Activated naive CD4-positive, alpha-beta T cell treated with anti-CD3 and anti-CD28 coated beads for 36 hours (primary cell): ENCODE measurements at places on chromosomes 2 and 18.

- DNase-seq: no peak
- H3K27ac ChIP-seq: no peak overlapping the region
- no peaks in the 10 kb centered on the region for H3K36me3 ChIP-seq
These were observed 21.3 kb upstream of the CD28 start for GRCh38 chr2:203685081-203685621.

DNA sequence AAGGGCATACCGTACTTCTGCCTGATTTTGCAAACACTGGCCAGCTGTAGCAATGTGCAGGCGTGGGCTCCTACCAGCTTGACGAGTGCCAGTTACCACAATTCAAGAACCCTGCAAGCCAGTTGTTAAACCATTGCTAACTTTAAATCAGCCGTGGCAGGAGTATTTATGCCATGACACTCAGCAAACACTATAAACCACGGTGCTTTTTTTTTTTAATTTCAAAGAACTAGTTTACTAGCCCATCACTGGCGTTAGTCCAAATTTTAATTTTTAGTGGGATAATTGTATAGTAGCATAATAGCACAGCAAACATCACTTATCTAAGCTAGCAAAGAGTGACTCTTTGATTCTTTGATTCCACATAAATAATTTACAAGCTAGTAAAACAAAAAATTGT, 111.1 kb downstream of the COL4A4 start:
- no peak for DNase-seq
- H3K36me3 ChIP-seq: no peaks in the 10 kb centered on the region
- no peak overlapping the region for H3K4me3 ChIP-seq
- no peak overlapping the region for H3K27ac ChIP-seq
- peaks cover 4% of the 10 kb centered on the region for H3K27me3 ChIP-seq

- H3K4me3 ChIP-seq: no peak overlapping the region
- no peak overlapping the region for H3K27ac ChIP-seq
- H3K4me1 ChIP-seq: no peaks in the 10 kb centered on the region
- no peaks in the 10 kb centered on the region for H3K27me3 ChIP-seq
These were observed 304.4 kb downstream of the ZNF407 start for GRCh38 chr18:74902147-74902455.

DNA sequence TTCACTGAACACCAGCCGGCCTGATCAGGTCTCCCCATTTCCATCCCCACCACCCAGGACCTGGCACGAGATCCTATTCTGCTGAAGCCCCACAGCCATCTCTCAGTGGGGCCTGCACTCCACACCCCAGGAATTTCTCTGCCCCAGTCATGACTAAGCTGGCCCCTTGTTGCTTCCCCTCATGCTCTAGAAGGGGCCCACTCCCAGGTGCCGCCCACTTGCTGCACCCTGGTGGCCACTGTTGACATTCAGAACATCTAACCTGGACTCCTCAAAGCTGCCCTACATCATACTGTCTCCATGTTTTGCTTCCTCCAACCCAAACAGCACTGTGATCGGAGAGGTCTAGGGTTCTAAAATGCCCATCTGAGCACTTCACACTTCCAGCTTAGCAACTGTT, 90.7 kb upstream of the KLHL29 start:
- H3K27me3 ChIP-seq: peaks cover 13% of the 10 kb centered on the region
- H3K27ac ChIP-seq: no peak overlapping the region
- no peak for DNase-seq
- no peak overlapping the region for H3K4me3 ChIP-seq

GRCh38 chr2:158270536-158270935, 168.9 kb downstream of the UPP2 start:
- no peak overlapping the region for H3K4me3 ChIP-seq
- no peak overlapping the region for H3K27ac ChIP-seq
- no peak for DNase-seq
- H3K36me3 ChIP-seq: no peaks in the 10 kb centered on the region
- no peaks in the 10 kb centered on the region for H3K4me1 ChIP-seq

GRCh38 chr2:183001948-183002347, 36.3 kb downstream of the NCKAP1 start:
- H3K27me3 ChIP-seq: no peaks in the 10 kb centered on the region
- H3K27ac ChIP-seq: no peak overlapping the region
- DNase-seq: no peak
- peaks cover 14% of the 10 kb centered on the region for H3K36me3 ChIP-seq

DNA sequence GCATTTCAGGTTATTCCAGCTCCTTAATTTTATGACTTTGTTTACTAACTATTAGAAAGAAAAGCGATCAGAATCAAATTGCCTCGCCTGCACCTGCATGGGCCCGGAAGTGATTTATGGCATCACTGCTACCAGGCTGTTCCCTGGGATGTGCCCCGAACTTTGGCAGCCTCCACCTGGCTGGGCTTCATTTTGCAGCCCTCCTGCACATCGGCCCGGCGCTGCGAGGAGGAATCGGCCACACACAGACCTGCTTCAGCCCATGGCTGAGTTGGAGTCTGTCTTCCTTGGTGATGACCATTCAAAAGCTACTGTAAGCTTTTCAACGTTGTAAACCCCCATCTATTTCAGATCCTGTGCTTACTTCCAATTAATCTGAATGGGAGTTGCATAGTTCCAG, 638.0 kb downstream of the RNF144A start:
- no peaks in the 10 kb centered on the region for H3K27me3 ChIP-seq
- DNase-seq: no peak
- no peak overlapping the region for H3K27ac ChIP-seq
- H3K4me3 ChIP-seq: no peak overlapping the region

DNA sequence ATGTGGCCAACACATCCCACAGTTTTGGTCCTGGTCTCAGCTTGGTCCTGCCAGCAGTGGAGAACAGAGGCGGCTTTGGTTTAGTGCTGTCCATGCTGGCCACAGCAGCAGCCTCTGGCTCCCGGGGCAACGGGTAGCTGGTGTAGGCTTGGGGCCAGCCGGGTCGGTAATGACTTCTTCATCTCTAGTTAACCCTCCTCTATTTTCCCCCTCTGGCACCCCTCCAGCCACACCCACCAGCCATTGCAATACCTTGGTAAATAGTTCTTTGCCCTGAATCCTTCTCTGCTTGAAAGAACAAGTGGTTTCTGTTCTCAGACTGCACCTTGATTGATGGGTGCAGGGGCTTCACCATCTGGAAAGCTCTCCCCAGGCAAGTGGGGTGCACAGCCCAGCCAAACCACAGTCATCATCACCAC, 31.7 kb upstream of the ZNF396 start:
- no peaks in the 10 kb centered on the region for H3K27me3 ChIP-seq
- H3K27ac ChIP-seq: no peak overlapping the region
- peaks cover 19% of the 10 kb centered on the region for H3K4me1 ChIP-seq
- DNase-seq: no peak
- no peaks in the 10 kb centered on the region for H3K36me3 ChIP-seq

DNA sequence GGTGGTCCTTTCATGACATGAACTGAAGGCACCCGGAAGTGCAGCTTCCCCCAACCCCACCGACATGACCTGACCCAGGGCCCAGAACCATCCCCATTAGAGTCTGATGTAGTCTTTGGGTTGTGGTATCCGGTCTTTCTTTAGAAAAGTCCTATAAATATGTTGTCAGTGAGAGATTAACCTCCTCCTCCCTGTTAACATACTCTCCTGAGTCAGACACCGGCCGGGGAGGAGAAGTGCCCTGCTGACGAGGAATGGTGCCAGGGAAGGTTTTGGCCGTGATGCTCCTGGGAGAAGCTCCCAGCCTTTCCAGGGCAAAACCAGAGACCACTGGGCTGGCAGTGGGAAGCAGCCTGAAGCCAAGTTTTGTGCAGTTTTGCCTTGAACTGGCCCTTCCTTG, 109.0 kb downstream of the LAMA3 start:
- no peak overlapping the region for H3K4me3 ChIP-seq
- no peak for DNase-seq
- peaks cover 2% of the 10 kb centered on the region for H3K27me3 ChIP-seq
- H3K36me3 ChIP-seq: no peaks in the 10 kb centered on the region

DNA sequence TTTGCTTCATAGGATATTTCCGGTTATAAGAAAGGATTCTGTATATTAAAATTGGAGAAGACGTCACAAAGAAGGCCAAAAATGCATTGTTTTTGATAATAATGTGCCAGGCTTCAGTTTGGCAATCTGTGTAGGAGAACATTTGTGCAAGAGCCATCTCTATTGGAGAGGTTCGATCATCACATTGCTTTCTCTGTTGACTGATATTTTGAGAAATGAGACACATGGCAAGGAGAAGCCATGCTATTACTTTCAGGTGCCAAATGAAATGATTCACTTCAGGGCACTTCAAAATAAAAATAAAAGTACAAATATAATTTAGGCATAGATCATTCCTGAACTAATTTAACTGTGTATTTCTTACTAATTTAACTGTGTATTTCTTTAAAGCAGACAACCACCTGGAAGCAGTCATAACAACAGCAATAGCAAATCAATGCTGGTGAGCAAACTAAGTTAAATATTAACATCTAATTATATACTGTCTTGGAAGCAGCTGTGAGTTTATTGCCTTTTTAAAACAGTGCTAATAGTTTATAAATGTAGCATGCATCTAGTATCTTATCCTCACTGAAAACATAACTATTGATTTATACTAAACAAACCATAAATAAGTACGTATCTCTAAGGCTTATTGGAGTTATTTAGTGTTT, 50.2 kb upstream of the CHST9 start:
- H3K27me3 ChIP-seq: no peaks in the 10 kb centered on the region
- H3K4me1 ChIP-seq: no peaks in the 10 kb centered on the region
- H3K4me3 ChIP-seq: no peak overlapping the region
- H3K27ac ChIP-seq: no peak overlapping the region
- H3K36me3 ChIP-seq: no peaks in the 10 kb centered on the region

GRCh38 chr2:40403233-40403836, 48.6 kb downstream of the SLC8A1 start:
- no peaks in the 10 kb centered on the region for H3K4me1 ChIP-seq
- peaks cover 4% of the 10 kb centered on the region for H3K27me3 ChIP-seq
- H3K4me3 ChIP-seq: no peak overlapping the region

DNA sequence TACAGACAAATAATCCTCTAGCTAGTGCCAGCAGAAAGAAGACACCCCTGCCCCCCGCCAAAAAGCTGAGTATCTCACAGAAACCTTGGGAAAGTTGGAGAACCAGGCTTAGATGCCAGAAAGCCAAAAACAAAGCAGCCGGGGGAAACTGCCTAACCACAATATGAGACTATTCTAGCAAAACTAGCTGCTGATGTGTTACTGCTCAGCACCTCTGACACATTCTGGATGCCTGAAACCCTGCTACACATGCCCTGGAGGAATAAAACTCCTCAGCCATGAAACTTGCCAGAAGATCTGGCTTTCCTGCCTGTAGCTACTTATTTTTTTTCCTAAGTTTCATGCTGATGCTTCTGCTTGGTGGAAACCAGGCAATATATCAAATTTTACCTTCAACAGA, 122.7 kb upstream of the GCFC2 start:
- no peaks in the 10 kb centered on the region for H3K36me3 ChIP-seq
- no peak overlapping the region for H3K27ac ChIP-seq
- DNase-seq: no peak

GRCh38 chr2:8412082-8412481, 269.8 kb upstream of the ID2 start:
- no peak for DNase-seq
- H3K27me3 ChIP-seq: peaks cover 11% of the 10 kb centered on the region
- peaks cover 23% of the 10 kb centered on the region for H3K4me1 ChIP-seq
- no peaks in the 10 kb centered on the region for H3K36me3 ChIP-seq

DNA sequence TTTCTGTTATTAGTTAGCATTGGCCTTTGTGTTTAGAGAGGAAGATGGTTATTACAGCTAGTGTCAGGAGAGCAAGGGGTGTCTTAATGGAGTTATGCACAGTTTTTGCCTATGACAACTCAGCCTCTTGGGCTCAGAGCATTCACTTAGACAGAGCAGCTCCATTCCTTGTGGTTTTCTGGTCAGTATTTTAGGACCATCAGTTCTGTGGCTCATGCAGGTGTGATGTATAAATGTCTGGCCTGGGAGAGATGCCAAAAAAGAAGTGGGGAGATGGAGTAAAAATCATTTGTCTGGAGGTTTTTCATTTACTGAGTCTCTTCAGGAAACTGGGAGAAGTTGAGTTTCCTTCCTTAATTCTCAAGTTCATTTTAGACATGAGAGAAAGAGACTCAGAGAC, 79.7 kb downstream of the PRKCE start:
- no peak overlapping the region for H3K27ac ChIP-seq
- H3K4me1 ChIP-seq: no peaks in the 10 kb centered on the region
- DNase-seq: no peak
- H3K4me3 ChIP-seq: no peak overlapping the region
- peaks cover 1% of the 10 kb centered on the region for H3K36me3 ChIP-seq

GRCh38 chr2:58435246-58435645, 194.1 kb upstream of the FANCL start:
- no peaks in the 10 kb centered on the region for H3K4me1 ChIP-seq
- no peak overlapping the region for H3K27ac ChIP-seq
- no peak for DNase-seq
- H3K4me3 ChIP-seq: no peak overlapping the region

DNA sequence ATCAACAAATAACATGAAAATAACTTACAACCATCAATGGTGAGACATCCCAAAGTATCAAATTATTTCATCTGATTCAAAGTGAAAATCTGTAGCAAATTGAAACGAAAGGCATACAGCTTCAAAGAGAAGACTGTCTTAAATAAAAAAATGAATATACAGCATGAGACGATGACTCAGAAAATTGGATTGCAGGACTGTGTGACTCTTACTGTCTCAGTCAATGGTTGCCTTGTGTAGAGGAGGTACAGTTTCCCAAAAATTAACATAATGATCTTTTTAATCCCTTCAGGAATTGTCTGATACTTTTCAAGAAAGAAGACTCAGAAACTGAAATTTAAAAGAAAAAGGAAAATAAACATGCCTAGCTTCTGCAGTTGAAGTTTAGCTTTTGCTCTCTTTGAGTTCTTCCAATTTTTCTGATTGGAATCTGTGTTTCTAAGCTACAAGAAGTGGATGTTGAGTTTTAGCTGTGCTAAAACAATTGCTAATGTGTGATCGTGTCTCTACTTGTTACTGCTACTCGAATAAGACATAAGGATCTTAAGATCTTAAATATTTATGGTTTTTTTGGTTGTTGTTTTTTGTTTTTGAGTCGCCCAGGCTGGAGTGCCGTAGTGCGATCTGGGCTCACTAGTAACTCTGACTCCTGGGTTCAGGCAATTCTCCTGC, 41.1 kb upstream of the EPB41L3 start:
- no peak for DNase-seq
- no peak overlapping the region for H3K4me3 ChIP-seq
- H3K27me3 ChIP-seq: peaks cover 10% of the 10 kb centered on the region
- H3K36me3 ChIP-seq: no peaks in the 10 kb centered on the region

DNA sequence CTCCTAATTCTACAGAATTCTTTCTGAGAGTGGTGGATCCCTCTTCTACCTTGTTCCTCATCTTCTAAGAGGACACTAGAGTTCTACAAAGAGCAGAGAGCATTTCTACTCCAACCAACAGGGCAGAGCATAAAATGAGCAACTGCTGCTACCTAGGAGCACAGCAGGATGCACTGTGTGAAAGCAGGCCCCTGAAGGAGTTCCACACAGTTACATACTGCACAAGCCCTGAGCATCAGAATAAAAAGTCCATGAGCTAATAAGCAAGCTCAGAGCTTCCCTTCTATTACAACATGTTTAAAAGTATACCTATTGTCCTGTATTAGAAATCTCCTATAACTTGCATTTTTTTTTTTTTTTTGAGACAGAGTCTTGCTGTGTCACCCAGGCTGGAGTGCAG, 8.4 kb downstream of the FHL2 start:
- no peaks in the 10 kb centered on the region for H3K4me1 ChIP-seq
- no peak for DNase-seq
- H3K36me3 ChIP-seq: no peaks in the 10 kb centered on the region
- H3K4me3 ChIP-seq: no peak overlapping the region
- H3K27ac ChIP-seq: no peak overlapping the region
